SK-N-SH (cell line): ENCODE measurements at places on chromosomes 11 and 22. TPM values are rescaled to one million over a fixed set of nuclear protein-coding genes. Genes with fewer than 3 reads are reported as not detected.

Gene SCO2
- polyA plus RNA-seq, result 3.2 and 4.0 TPM in 2 replicates

Gene DNAJB7
- not detected in 2 replicates for polyA plus RNA-seq

Gene APOBEC3C
- polyA plus RNA-seq, result 11.7 and 12.4 TPM in 2 replicates

Gene MN1
- polyA plus RNA-seq, result 0.11 and 0.20 TPM in 2 replicates

Gene CDCA5
- polyA plus RNA-seq, result 13.1 and 16.3 TPM in 2 replicates

Gene MCAM
- 22.8 and 28.4 TPM in 2 replicates for polyA plus RNA-seq

Gene SMTNL1
- not detected in 2 replicates for polyA plus RNA-seq

Gene OR4D5
- polyA plus RNA-seq, result not detected in 2 replicates

Gene NCF4
- polyA plus RNA-seq, result not detected in 2 replicates

Gene OR6T1
- not detected in 2 replicates for polyA plus RNA-seq

GRCh38 chr11:130407978-130408377 is 20.4 kb downstream of the ADAMTS8 start:
- no peak for DNase-seq

DNA sequence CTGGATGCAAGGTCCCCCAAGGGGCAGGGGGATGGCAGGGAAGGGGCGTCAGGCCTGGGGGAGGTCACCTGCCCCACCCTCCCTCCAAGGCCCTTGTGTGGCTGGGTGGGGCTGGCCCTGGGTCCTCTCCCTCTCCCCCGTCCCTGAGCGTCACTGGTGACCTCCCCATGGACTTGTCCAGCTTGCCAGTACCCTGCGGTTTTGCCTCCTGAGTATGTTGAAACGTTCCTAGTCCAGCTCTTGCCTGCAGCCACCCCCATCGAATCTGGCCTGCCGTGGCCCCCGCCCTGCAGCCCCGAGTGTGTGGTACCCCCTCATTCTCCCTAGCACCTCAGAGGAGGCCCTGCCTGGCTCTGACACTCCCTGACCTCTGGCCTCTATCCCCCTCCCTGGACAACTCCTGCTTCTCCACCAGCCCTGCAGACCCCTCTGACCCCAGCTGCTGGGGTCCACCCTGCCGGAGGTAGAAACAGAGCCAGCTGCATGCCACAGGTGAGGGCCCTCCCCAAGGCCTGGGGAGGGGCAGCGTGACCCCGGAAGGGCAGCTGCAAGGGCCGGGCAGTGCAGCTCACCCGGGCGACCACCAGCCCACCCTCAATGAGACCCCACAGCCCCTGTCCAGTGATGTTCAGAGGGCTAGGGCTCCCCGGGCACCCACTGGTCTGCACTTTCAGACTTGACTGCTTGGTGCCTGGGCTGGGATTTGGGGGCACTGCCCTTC is 4.1 kb upstream of the MUC6 start:
- no peak for DNase-seq

DNA sequence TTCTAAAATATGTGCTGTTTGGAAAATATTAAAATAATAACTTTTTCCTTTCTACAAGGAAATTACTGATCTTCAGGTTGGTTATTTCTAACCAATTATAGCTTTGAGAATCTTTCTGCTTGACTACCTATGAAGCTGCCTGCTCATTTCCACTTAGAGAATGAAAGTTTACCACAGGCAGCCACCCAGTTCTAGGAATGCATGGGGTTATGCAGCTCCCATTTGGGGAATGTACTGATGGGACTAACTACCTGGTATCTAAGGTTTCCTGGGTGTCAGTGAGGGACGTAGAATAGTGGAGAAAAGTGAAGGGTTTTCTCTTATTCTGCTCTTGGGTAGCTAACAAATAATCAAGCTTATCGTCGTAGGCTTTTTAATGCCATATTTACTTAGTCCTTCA is 73.4 kb downstream of the DEUP1 start:
- DNase-seq, result no peak

GRCh38 chr11:71138737-71139425 is 113.5 kb downstream of the SHANK2 start:
- DNase-seq, result no peak

GRCh38 chr22:26835929-26836528 is 178.6 kb downstream of the MIAT start:
- peak; percentile 41 for DNase-seq

- no peak for DNase-seq
Measured at GRCh38 chr11:130765406-130765805, 150.9 kb downstream of the SNX19 start.

GRCh38 chr11:36711104-36711825 is 113.2 kb upstream of the RAG2 start:
- no peak for DNase-seq

- no peak for DNase-seq
Measured at GRCh38 chr11:80173371-80174136, 732.7 kb upstream of the TENM4 start.

DNA sequence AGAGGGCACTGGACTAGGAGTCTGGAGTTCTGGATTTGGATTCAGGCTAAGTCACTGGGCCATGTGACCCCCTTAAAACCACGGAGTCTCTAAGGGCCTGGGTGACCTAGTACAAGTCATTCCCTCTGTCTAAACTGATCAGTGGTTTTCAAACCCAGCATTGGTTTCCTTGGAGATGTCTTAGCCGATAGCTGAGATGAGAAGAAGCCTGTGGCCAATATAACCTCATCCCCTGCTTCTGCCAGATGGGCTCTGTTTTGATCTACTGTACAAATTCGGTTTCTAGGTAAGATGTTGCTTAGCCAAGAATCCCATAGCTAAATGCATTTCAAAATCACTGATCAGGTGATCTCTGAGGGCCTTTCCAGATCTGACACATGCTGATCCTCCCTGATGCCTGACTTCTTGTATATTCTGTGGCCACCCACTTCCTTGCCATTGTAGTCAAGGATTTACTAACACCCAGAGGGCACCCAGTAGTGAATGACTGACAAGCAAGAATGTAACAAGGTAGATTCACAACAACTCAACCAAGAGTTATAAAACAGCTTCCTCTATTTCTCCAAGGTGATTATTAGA is 53.1 kb downstream of the GALNT18 start:
- DNase-seq, result no peak

GRCh38 chr11:111944139-111944538 is 7.0 kb downstream of the DIXDC1 start:
- no peak for DNase-seq

GRCh38 chr11:33844236-33844635 is 47.6 kb downstream of the LMO2 start:
- no peak for DNase-seq

GRCh38 chr22:46346680-46347405 is 11.3 kb downstream of the TRMU start:
- no peak for DNase-seq

GRCh38 chr11:128424851-128425285 is 162.5 kb downstream of the ETS1 start:
- peak; percentile 37 for DNase-seq

- peak; percentile 88 for DNase-seq
Measured at GRCh38 chr11:120985718-120986569, 38.0 kb upstream of the TBCEL start.

DNA sequence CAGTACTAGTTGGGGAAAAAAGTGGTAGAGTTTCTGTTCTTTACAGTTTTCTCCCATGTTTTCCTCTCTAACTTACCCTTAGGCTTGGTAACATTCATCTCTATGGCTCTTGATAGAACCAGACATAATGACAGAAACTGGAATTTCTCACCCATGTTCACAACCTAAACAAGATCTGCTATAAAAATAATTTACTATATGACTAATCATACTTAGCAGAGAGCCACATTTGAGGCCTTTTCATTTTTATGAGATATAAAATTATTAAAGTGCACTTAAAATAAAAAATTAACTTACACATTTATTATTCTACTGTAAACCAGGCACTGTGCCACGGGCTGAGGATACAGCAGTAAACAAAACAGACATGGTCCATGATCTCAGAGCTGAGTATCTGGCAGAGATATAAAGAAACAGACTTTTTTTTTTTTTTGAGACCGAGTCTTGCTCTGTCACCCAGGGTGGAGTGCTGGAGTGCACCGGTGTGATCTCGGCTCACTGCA is 98.1 kb downstream of the GAB2 start:
- DNase-seq, result peak; percentile 28

GRCh38 chr22:46696229-46696518 is 41.9 kb downstream of the CERK start:
- DNase-seq, result peak; percentile 21

GRCh38 chr11:26297189-26297975 is 34.5 kb upstream of the ANO3 start:
- DNase-seq, result peak; percentile 49

DNA sequence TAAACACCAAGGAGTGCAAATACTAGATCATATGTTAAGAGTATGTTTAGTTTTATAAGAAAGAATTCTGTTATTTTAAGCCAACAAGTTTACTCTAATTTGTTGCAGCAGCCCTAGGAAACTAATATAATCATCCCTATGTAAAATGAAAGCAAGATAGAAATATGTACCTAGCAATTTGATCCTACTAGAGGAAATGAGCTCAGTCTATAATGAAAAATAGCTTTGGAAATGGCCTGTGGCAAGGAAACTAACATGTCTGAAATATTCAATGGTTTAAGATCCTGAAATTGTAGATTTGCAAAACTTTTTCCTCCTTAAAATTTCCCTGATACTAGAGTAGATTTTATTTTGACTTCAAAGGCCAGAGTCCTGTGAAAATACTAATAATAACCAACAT is 112.7 kb upstream of the SLC5A12 start:
- no peak for DNase-seq

GRCh38 chr11:44457862-44458261 is 107.6 kb upstream of the CD82 start:
- peak; percentile 53 for DNase-seq

DNA sequence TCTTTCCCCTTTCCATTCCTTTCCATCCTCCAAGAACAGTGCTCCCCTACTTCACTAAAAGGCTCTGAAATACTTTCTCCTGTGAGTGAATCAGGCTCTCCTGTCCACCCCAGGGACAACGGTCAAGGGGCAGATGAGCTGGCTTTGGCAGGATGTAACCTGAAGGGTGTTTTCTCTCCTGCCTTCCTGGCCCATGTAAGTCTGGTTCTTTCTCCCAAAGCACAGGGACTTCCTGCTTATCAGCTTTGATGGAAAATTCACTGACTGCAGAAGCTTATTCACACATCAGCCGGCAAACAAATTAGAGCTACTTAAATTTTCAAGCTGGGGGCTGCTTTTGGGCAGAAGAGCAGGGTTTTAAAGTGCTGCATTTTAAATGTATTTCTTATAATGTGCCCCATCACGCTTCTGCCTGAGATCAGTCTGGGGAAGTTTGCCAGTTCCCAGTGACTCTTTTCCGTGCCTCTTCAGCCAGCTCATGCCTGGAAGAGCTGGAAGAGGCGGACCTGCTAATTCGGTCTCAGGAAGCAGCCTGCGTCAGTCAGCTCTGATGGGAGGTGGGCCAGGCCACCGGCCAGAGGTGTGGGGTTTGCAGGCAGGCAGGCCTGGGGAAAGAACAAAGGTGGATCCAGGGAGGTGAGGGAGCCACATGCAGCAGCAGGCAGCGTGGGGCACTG is 140.4 kb upstream of the TBCEL start:
- peak; percentile 53 for DNase-seq

GRCh38 chr11:125141686-125142535 is 22.6 kb upstream of the PKNOX2 start:
- DNase-seq, result peak; percentile 87
